ENCODE measurements at places on chromosomes 13 and 19.

GRCh38 chr19:8340341-8341096 is 2.5 kb downstream of the KANK3 start:
- DNase-seq: no peak

GRCh38 chr13:98222816-98223215 is 45.7 kb upstream of the RNF113B start:
- no peak for DNase-seq

DNA sequence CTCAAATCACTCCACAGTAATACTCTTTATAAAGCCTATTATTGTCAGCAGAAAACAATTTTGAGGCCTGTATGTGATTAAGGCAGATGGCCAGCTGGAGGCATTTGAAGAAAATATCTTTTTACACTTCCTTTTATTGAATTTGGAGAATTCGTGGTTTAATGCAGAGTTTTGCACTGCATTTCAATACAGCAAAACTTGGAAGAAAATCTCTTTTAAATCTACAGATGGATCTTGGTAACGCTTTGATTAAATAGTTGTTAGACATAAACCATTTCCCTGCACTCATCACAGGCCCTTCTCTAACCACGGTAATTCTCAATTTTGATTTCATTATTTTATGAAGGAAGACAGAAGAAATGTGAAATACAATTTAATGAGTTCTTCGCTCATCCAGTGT is 185.7 kb downstream of the RFC3 start:
- no peak for DNase-seq

DNA sequence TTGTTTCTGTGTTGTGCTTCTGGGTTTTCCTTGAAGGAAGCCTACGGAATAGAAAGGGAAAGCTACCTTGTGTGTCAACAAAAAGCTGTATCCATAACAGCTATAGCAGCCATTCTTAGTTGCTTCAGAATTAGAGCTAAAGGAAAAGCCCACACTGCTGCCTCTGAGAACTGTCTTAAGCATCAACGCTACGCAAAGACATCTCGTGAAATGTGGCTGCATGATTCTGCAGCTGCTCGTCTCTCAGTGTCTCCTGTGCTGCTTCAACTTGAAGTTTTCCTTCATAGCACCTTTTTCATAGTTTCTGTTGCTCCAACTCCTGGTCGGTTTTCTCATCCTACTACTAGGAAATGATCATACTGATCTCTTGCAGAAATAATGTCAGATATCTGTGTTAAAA is 140.9 kb upstream of the MAB21L1 start:
- DNase-seq: no peak

DNA sequence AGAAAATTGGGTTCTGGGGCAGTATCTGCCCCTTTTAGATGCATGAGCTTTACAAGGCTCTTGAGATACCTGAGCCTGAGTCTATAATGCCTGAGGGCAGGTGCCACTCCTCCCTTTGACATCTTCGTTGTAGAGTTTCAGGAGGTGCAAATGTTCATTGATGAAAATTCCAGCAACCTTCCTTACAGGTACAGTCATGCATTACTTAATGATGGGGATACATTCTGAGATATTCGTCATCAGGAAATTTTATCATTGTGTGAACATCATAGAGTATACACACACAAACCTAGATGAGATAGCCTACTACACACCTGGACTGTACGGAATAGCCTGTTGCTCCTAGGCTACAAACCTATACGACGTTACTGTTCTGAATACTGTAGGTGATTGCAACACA is 310.0 kb downstream of the SHISA2 start:
- no peak for DNase-seq

- no peak for DNase-seq
These were observed 452.2 kb downstream of the FGF14 start for GRCh38 chr13:101949681-101950080.

DNA sequence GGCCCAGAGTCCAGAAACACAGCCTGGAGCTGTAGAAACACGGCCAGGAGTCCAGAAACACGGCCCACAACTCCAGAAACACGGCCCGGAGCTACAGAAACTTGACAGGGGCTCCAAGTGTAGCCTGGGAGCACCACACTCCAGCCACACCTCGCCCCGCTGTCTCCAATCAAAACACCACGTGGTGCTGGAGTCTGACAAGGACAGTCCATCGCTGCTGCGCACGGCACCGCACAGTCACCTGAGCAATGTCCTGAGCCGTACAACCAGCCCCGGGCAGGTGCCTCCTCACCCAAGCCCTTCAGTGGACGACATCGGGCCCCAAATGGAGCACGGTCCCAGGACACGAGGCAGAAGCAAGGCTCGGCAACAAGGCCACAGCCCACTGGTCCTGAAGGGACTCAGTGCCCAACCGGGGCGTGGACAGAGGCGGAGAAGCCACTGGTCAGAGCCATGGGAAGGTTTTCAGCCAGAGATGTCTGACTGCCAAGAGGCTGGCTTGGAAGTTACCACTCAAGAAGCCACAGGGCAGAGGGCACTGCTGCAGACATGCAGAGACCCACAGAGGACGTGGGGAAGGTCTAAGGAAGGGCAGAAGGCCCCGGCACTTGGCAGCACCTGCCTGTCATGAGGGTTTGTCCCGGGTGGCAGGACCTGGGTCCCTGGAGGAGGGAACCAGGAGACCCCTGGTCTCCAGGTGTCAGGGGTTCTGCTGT is 19.7 kb upstream of the PLPP2 start:
- no peak for DNase-seq

DNA sequence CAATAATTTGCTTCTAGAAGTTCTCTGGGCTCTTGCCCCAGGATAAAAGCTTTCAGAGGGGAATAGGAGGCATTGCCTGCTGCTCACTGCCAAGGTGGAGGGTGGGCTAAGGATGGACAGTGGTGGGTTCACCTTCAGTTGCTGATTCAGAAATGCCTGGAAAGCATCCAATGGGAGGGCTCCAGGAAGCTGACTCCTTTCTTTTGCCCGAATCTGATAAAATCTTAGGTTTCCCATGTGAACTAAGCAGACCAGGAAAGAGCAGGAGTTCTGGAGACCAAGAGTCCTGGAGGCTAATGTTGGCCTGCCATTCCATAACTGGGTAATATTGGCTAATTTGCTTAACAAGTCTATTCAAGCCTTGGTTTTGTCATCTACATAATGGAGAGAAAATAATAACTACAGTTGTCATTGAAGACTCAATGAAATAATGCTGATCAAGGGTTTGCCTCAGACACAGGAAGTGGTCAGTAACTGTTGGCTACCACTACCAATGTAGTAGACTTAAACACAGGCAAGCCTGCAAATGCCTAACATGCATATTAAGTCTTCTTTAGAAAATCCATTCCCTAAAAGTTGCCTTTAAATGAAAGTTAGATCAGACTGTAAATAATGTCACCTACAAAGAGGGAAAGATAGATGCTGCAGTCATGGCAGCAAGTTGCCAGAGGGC is 528.4 kb upstream of the NBEA start:
- DNase-seq: no peak

GRCh38 chr13:34678154-34678553 is 263.9 kb upstream of the NBEA start:
- no peak for DNase-seq

- no peak for DNase-seq
These were observed 7.3 kb downstream of the ADPRHL1 start for GRCh38 chr13:113445791-113446487.

- no peak for DNase-seq
These were observed 14.5 kb downstream of the ACTN4 start for GRCh38 chr19:38661996-38662395.

GRCh38 chr19:58001895-58002369 is 688 bp downstream of the ZNF606 start:
- DNase-seq: no peak

DNA sequence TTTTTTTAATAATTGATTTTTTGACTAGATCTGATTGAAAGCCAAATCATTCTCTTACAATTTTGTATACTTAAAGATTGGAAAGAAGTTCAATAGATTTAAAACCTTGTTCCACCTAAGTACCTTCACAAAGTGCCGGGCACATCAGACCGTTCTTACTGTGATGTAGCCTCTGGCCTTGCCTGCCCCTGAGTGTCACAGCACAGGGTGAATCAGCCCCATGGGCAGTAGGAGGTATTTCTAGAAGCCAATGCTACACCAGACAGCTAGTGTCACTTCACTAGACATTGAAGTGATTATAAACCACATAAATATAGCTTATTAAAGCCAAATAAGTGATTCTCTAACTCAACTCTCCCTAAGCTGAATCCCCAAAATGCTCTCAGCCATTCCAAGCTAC is 131.3 kb downstream of the LACC1 start:
- no peak for DNase-seq

GRCh38 chr13:36490055-36490454 is 57.8 kb downstream of the CCNA1 start:
- DNase-seq: no peak

DNA sequence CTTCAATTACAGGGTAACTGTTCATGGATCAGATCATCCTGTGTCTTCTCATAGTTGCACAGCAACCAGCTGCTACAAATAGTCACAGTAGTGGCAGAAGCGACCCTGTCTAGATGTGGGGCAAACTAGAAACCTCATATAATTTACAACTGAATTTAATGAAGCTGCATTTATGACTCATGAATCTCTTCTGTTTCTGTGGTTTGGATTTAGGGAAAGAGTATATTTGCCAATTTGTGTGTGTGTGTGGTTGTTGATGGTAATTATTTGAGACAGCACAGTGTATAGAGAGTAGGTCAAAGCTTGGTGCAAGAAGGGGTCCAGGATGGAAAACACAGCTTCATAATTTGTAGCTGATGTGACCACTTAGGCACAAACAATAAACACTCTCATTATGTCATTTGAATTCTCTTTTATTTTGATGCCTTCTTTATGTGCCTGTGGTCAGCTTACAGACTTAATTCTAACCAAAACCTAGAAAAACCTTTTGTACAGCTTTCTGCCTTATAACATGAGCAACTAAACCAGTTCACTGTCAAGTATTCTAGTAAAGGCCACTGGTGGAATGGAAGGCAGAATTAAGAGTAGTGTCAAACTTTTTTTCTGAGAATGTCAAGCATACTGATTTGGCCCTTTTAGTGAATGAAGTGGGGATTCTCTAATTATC is 218.1 kb downstream of the TBC1D4 start:
- no peak for DNase-seq

DNA sequence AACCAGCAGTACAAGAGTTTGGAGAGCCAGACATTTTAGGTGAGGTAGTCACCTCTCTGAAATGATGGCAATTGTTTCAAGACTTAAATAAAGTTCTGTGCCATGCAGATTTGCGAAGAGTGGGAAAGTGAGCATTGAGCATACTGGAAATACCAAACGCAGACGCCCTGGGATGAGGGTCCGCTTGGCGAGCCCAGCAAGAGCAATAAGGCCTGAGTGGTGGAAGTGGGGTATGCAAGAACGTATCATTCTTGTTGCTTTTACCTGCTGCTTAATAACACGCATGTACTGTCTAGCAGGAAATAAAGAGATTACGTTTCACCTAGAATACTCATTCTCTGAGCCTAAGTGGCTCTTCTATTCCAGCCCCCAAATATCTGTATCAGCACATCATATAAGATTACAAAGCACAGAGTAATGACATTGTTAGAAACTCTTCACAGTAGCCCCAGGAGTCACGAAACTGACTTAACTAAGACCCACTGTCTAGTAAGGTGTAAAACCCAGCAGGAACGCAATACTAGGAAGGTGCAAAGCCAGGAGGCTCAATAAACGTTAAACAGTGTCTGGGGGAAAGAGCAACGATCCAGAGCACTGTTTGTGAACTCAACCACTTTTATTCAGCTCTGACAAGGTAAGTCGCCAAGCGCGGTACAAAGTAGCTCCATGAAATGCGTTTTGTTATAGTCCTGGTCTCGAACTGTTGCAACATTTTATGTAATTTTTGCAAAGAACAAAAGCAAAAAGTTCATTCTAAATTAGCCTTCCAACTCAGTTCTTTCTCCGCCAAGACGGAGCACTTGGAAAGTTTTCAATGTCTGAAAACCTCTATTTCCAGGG is 1.2 kb downstream of the RCBTB2 start:
- no peak for DNase-seq

DNA sequence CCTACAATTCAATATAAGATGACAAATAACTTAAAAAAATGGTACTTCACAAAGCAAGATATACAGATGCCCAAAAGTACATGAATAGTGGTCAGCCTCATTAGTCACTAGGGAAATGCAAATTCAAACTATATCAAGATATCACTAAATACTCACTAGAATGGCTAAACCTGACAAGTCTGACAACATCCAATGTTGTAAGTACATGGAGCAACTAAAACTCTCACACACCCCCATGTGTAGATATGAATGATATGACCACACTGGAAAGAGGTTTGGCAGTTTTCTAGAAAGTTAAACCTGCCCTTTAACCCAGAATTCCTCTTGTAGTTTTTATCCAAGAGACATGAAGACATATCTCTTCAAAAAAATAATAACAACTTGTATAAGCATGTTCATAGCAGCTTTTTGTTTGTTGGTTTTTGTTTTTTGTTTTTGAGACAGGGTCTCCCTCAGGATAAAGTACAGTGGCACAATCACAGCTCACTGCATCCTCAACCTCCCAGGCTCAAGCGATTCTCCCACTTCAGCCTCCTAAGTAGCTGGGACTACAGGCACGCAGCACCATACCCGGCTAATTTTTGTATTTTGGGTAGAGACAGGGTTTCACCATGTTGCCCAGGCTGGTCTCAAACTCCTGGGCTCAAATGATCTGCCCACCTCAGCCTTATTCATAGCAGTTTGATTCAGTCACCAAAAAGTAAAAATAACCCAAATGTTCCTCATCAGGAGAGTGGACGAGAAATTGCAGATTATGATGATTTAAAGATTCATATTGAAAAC is 55.1 kb downstream of the RFX2 start:
- no peak for DNase-seq

DNA sequence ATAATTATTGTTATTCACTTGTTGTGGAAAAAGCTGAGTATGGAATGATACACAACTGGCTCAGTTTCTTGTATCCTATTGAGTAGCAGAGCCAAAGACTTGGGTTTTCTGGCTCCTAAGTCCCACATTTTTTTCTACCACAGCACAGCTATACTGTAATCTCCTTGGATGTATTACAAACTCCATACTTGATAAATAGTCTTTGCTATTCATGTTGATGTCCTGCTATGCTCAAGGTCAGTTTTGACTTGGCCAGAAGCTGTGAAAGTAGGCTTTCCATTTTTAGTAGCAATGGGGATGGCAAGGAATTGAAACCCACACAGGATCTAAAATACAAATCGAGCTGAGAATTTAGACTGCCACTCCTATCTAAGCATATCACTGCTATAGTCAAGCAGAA is 79.1 kb downstream of the B3GLCT start:
- DNase-seq: no peak

DNA sequence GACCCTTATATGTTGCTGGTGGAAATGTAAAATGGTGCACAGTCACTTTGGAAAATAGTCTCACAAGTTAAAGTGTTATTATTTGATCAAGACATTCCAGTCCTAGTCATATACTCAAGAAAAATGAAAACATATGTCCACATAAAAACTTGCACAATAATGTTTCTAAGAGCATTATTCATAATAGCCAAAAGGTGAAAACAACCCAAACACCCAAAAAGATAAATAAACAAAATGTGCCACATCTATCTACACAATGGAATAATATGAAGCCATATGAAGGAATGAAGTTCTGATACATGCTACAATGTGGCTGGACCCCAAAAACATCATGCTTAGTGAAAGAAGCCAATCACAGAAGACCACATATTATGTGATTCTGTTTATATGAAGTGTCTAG is 14.4 kb upstream of the AKAP8 start:
- DNase-seq: no peak
